ENCODE measurements at places on chromosomes 1 and 21.
A peak's percentile ranks its signal among the peaks of the same experiment; 100 is the strongest.

DNA sequence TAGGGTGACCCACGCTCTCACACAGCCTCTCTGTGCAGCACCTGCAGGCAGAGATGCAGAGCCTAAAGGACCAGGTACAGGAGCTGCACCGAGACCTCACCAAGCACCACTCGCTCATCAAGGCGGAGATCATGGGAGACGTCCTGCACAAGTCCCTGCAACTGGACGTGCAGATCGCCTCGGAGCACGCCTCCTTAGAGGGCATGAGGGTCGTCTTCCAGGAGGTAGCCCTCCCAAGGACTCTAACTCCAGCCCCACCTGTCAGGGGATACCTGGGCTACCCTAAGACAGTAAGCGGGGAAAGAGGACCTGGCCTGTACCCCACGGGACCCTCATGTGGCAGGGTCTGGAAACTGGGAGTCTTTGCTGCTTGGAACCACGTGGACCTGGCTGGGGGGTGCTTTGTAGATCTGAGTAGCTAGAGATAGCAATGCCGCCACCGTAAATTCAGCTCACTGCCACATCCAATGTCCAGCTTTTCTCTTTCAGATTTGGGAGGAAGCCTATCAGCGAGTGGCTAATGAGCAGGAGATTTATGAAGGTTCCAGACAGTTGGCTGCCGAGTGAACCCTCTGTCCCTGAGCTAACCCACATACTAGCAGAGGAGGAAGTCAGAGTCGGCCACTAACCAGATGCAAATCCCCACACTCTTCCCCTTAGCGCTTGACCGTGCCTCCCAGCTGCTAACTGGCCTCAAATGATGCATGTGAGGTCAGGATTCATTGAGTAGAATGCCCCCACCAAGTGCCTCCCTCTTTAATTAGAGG lies 6.5 kb downstream of the RNF207 start:
- DNase-seq = no peak
- no peak overlapping the region for H3K4me3 ChIP-seq
- H3K4me1 ChIP-seq = peaks cover 2% of the 10 kb centered on the region
- no peak overlapping the region for H3K27ac ChIP-seq
- peaks cover 2% of the 10 kb centered on the region for H3K36me3 ChIP-seq

DNA sequence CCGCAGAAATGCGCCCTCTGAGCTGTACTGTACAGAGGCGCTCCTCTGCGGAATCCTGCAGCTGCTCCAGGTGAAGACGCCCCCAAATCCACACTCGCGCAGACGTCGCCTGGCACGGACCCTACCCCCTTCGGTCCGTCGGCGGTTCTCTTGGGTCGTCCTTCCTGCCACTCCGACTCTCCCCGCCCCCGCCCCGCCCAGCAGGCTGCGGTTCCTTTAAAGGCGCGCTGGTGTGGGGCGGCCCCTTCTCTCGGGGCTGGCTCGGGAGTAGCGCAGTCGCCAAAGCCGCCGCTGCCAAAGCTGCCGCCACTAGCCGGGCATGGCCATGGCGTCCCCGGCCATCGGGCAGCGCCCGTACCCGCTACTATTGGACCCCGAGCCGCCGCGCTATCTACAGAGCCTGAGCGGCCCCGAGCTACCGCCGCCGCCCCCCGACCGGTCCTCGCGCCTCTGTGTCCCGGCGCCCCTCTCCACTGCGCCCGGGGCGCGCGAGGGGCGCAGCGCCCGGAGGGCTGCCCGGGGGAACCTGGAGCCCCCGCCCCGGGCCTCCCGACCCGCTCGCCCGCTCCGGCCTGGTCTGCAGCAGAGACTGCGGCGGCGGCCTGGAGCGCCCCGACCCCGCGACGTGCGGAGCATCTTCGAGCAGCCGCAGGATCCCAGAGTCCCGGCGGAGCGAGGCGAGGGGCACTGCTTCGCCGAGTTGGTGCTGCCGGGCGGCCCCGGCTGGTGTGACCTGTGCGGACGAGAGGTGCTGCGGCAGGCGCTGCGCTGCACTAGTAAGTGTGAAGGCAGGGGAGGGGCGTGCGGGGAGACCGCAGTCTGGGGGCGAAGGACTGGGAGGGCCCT lies at the start of gene RASSF5:
Gene RASSF5 (plus strand): TSS at position 248 of the 846 bp plus-strand sequence. CDS start 72 bp downstream, at position 320.
- H3K4me1 ChIP-seq = peaks cover 61% of the 10 kb centered on the region
- no peak for DNase-seq
- H3K4me3 ChIP-seq = peak within 1 kb of the TSS; percentile 66
- H3K36me3 ChIP-seq = no peaks in the 10 kb centered on the region

DNA sequence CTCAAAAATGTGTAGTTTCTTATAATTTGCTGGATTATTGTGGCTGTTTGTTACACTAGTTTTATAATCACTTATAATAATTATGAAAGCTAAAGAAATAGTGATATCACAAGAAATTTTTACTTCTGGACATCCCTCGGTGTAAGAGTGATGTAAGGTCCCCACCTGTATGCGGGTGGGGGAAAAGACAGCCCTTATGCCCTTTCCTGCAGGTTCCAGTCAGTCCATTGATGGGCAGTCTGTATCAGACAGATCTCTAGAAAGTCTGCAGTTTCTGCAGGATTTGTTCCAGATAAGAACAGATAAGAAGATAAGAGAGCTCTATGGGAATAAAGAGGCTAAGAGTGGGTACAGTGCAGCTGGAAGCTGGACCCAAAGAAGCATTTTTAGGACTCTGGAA lies 89.3 kb downstream of the NTNG1 start:
- DNase-seq = no peak
- H3K36me3 ChIP-seq = no peaks in the 10 kb centered on the region
- no peak overlapping the region for H3K27ac ChIP-seq
- no peaks in the 10 kb centered on the region for H3K27me3 ChIP-seq
- no peaks in the 10 kb centered on the region for H3K4me1 ChIP-seq

- peak overlapping the region; percentile 91 for H3K27ac ChIP-seq
- H3K4me1 ChIP-seq = peaks cover 41% of the 10 kb centered on the region
- no peak overlapping the region for H3K4me3 ChIP-seq
- H3K36me3 ChIP-seq = no peaks in the 10 kb centered on the region
- peak; percentile 90 for DNase-seq
Observed at GRCh38 chr21:31354604-31355443, 10.8 kb upstream of the TIAM1 start.

GRCh38 chr1:65265651-65266351 lies 43.5 kb upstream of the DNAJC6 start:
- H3K36me3 ChIP-seq = no peaks in the 10 kb centered on the region
- peak overlapping the region; percentile 41 for H3K4me3 ChIP-seq
- no peaks in the 10 kb centered on the region for H3K27me3 ChIP-seq
- no peak for DNase-seq

GRCh38 chr1:216422821-216423520 lies at the start of gene USH2A:
TSS of gene USH2A (minus strand) at chr1:216423448. CDS start at chr1:216422336, 1,112 bp downstream.
- no peak within 1 kb of the TSS for H3K27ac ChIP-seq
- DNase-seq = no peak
- H3K4me3 ChIP-seq = no peak within 1 kb of the TSS
- no peaks in the 10 kb centered on the region for H3K4me1 ChIP-seq
- H3K36me3 ChIP-seq = no peaks in the 10 kb centered on the region
- no peaks in the 10 kb centered on the region for H3K27me3 ChIP-seq

- peaks cover 12% of the 10 kb centered on the region for H3K4me1 ChIP-seq
- H3K4me3 ChIP-seq = no peak overlapping the region
- no peak for DNase-seq
- no peaks in the 10 kb centered on the region for H3K27me3 ChIP-seq
- peak overlapping the region; percentile 11 for H3K27ac ChIP-seq
Observed at GRCh38 chr1:116311756-116312680, 61.0 kb upstream of the ATP1A1 start.

- no peak overlapping the region for H3K27ac ChIP-seq
- no peak overlapping the region for H3K4me3 ChIP-seq
- H3K27me3 ChIP-seq = no peaks in the 10 kb centered on the region
- DNase-seq = no peak
Observed at GRCh38 chr1:6462412-6463119, 3.4 kb downstream of the TNFRSF25 start.

DNA sequence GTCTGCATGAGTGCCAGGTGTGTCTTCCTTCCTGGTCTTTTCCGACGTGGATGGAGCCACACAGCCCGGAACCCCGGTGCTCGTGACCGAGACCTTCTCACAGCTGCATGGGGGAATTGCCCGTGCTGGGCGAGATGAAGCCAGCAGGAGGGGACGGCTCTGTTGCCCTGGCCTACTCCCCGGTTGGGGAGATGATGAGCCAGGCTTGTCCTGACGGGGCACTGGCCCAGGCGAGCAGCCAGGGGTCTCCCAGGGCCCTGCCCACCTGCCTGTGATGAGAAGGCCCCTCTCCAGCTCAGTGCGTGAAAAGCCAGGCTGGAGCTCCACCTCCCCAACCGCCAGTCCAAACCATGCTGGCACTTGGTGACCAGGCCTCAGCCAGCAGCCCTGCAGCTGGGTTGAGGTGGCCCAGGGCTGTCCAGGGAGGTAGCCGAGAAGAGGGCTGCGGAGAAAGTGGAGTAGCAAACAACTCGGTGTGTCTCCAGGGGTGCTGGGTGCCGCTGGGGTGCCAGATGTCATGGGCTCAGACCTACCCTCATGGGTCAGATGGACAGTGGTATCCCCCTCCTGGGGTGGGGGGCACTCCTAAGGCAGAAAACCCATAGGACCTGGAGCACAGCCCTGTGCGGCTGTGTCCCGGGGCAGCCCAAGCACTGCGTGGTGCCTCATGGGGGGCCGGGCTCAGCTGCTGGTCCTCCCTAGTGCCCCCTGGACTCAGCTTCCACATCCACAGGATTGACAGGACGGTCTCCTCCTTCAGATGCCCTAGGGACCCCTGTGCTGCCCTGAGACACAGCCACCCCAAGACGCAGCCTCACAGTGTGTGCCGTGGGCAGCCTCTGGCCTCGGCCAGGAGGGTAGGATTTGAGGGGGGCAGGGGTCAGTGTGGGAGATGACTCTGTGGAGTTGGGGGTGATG lies 26.1 kb downstream of the PRDM16 start:
- no peak overlapping the region for H3K27ac ChIP-seq
- H3K4me1 ChIP-seq = no peaks in the 10 kb centered on the region
- no peaks in the 10 kb centered on the region for H3K27me3 ChIP-seq
- no peaks in the 10 kb centered on the region for H3K36me3 ChIP-seq
- no peak overlapping the region for H3K4me3 ChIP-seq
- no peak for DNase-seq

DNA sequence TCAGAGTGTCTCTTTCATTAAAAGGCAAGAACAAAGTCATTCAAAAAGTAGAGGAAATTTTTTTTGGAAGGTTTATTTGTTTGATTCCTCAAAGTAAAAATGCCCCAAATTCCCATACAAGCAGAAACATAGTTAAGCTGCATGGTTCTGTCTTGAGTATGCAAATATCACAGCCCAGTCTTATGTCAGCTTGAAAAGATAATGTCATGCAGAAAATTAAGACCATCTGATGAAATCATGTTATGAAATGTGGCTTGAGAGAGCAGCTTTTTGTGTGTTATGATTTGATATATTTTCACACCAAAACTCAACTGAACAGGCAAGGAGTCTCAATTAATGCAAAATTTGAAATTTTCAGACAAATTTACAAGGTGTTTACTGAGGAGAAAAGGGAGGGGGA lies 411.0 kb downstream of the LMO4 start:
- no peak overlapping the region for H3K27ac ChIP-seq
- no peaks in the 10 kb centered on the region for H3K4me1 ChIP-seq
- no peak for DNase-seq
- no peak overlapping the region for H3K4me3 ChIP-seq

- no peak for DNase-seq
- H3K27me3 ChIP-seq = peaks cover 26% of the 10 kb centered on the region
- H3K4me3 ChIP-seq = no peak overlapping the region
- no peaks in the 10 kb centered on the region for H3K36me3 ChIP-seq
- peaks cover 24% of the 10 kb centered on the region for H3K4me1 ChIP-seq
- H3K27ac ChIP-seq = no peak overlapping the region
Observed at GRCh38 chr1:44421446-44421884, 16.4 kb downstream of the RNF220 start.

GRCh38 chr1:71593523-71593922 lies 512.7 kb upstream of the ZRANB2 start:
- no peak overlapping the region for H3K4me3 ChIP-seq
- H3K27me3 ChIP-seq = no peaks in the 10 kb centered on the region
- no peaks in the 10 kb centered on the region for H3K36me3 ChIP-seq
- H3K4me1 ChIP-seq = no peaks in the 10 kb centered on the region
- H3K27ac ChIP-seq = no peak overlapping the region

- peaks cover 50% of the 10 kb centered on the region for H3K4me1 ChIP-seq
- DNase-seq = no peak
- H3K27me3 ChIP-seq = no peaks in the 10 kb centered on the region
- H3K27ac ChIP-seq = peak overlapping the region; percentile 63
- H3K4me3 ChIP-seq = no peak overlapping the region
Observed at GRCh38 chr1:23589585-23589986, 30.3 kb upstream of the ID3 start.

GRCh38 chr1:92961131-92961895 lies at the start of gene DIPK1A:
TSS of gene DIPK1A (minus strand) at chr1:92961462. CDS start at chr1:92961429, 33 bp downstream.
- peaks cover 13% of the 10 kb centered on the region for H3K4me1 ChIP-seq
- no peaks in the 10 kb centered on the region for H3K36me3 ChIP-seq
- no peak for DNase-seq

DNA sequence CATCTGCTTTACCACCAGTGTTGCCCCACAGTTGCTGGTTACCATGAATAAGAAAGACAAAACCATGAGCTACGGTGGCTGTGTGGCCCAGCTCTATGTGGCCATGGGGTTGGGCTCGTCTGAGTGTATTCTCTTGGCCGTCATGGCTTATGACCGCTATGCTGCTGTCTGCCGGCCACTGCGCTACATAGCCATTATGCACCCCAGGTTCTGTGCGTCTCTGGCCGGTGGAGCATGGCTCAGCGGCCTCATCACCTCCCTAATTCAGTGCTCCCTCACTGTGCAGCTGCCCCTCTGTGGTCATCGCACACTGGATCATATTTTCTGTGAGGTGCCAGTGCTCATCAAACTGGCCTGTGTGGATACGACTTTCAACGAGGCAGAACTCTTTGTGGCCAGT lies 14.0 kb downstream of the OR2G6 start:
- H3K4me1 ChIP-seq = no peaks in the 10 kb centered on the region
- H3K27me3 ChIP-seq = no peaks in the 10 kb centered on the region
- no peak for DNase-seq
- no peak overlapping the region for H3K4me3 ChIP-seq

DNA sequence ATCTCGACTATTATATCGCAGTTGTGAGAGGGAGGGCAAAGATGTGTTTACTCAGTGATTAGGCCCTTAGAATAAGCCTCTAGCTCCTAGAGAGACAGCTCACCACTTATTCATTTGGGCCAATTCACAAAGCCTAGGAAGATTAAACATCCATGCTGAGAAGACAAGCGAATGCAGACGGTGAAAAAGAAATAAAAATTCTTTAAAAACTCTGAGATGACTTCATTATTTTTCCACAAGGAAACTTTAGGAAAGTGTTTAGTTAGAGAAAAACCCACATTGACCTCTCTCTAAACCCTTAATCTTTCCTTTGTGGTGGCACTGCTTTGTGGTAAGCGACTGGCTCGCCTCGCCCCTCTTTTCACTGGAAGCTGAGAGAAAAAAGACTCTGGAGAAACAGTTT lies 146.8 kb upstream of the DMRTA2 start:
- H3K4me3 ChIP-seq = no peak overlapping the region
- H3K27me3 ChIP-seq = no peaks in the 10 kb centered on the region
- H3K27ac ChIP-seq = no peak overlapping the region
- H3K4me1 ChIP-seq = no peaks in the 10 kb centered on the region
